ENCODE measurements at places on chromosomes 1 and 21.

- no peak for DNase-seq
These were observed 11.0 kb upstream of the KCNAB2 start for GRCh38 chr1:6034750-6035096.

- no peak for DNase-seq
These were observed 244.3 kb upstream of the NRIP1 start for GRCh38 chr21:15309022-15309590.

DNA sequence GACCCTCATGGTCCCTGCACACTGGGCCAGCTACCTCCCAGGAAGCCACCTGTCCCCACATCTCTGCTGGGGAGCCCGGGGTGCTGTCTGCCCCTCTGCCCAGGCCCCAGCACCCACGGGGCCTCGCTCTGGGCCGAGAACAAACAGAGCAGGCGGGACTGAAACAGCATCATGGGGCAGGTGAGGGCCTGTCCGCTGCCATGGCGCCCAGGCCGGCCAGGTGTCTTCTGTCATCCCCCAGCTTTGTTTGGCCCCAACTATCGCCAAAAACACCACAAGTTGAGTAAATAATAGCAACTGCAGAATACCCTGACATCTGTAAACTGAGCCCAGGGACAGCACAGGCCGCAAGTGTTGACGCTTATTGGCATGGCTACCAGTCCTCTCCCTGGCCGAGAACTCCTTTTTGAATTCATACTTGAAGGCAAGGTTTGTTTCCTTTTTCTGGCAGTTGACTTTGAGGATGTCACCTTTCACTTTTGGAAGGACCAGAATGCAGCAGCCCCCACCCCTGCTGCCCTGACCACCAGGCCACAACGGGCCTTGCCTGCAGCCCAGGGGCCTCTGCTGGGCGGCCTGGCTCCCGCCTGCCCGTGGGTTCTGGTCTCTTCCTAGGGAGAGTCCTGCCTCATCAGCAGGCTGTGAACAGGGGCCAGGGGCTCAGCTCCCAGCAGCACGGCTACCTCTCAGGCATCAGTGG, 152.7 kb downstream of the CASZ1 start:
- DNase-seq = no peak

DNA sequence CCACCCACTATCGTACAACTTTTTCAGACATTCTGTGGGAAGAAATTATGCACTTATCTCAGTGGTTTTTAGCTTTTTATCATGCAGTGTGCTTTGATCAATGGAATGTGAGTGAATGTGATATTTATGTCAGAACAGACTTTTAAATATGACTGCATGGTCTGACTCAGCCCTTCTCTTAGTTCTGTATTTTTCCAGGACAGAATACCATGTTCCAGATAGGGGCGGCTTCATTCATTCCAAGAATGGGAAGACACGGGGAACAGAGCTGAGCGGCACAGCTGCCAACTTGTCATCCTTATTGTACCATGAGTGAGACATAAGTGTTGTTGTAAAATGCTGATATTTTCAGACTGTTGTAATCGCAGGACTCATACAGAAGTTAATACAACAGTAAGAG, 214.6 kb upstream of the NCAM2 start:
- no peak for DNase-seq

DNA sequence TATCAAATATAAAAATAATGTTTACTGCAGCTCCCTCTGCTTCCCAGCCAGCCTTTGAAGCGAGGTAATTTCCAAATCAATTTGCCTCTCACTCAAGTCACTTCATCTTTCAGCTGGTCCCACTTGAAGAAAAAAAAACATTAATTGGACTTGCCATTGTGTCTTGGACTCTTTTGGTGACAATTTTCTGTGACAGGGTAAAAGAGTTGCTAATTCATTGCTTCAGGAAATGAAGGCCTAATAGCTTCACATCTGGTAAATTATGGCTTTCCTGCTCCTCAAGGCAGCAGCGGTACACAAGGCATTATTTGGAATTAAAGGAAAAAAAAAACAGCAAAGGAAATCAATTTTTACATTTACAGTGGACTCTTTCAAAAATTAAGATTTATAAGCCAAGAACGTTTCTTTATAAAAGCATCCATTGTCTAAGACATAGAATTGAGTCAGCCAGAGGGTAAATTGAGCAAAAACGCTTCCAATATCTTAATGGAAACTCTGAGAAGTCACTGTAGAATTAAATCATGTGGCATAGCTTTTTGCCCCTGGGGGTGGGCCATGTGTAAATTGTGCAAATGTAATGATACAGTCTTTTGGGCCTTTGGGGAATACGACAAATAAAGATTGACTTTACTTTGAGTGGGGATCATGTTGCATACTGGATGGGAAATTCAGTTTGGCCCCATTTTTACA, 102.5 kb downstream of the LYPLAL1 start:
- DNase-seq = no peak

DNA sequence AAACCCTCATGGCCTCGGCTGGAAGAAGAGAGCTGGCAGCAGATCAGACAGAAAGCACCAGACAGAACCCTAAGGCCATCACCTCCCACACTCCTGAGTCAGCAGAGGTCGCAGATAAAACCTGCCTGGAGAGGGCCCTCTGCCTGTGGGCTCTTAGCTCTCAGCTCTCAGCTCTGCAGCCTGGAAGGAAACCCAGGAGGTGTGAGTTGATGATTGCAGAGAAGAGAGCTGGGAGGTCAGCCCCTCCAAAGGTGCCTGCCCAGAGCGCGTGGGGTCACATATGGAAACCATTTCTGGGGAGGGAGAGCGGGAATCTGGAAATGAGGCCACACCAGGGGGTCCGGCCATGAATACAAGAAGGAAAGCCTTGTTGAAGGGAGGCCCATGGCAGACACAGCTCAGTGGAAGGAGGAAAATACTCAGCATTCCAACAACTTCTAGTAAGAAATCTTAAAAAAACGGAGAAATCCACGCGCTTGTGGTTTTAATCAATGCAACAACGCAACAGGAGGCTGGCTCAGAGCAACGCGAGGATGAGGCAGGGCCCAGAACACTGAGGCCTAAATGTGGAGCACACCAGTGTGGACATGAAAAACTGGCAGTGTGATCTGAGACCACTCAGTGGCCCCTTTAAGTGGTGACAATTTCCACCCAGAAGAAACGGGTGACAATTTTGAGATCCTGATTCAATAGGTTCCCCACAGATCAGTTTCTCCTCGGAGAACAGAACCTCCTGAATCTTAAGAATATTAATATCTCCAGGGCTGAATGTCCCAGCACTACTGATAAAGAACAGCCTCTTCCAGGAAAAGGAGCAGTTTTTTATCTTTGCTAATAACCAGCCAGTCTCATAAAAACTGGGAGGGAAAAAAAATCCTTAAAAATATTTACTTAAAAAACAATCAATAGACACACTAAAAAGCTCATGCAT, 45.7 kb downstream of the PSMG1 start:
- peak; percentile 10 for DNase-seq

GRCh38 chr1:12457771-12458170, 160.2 kb downstream of the DHRS3 start:
- DNase-seq = no peak

- DNase-seq = peak; percentile 1
These were observed 11.6 kb upstream of the OR2G2 start for GRCh38 chr1:247576514-247576913.

DNA sequence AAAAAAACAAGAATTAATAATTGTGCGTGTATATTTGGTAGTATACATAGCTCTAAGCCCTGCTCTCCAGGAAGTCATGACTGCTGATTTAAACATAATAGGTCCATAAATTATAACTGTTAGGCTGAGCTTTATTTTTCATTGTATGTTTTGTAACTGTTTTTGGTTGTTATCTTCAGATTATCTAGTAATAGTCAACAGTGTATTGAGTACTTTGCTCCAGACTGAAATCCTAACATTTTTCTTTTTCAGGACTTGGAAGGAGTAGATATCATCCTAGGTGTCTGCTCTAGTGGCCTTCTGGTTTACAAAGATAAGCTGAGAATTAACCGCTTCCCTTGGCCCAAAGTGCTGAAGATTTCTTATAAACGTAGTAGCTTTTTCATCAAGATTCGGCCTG, 90.9 kb downstream of the TMEM200B start:
- DNase-seq = no peak

- DNase-seq = no peak
These were observed 51.7 kb downstream of the UBIAD1 start for GRCh38 chr1:11324567-11325165.

- DNase-seq = no peak
These were observed 39.8 kb downstream of the CD53 start for GRCh38 chr1:110912784-110913183.

DNA sequence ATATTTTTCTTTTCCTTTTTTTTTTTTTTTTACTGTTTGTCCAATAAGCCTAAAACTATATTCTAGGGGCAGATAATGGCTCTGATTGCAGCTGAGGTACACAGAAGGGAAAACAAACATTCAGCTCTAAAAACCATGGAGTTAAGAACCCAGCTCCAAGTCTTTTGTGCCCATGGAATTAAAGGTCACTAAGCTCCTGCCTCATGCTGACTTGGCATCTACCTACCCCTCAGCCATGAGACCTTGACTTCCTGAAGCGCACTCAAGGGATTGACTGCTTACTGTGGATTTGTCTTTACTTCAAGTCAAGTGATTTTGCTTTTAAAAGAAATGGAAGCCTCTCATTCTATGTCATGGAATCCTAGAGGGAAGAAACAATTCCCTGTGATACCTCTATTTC, 192.3 kb downstream of the AMY1C start:
- DNase-seq = no peak

DNA sequence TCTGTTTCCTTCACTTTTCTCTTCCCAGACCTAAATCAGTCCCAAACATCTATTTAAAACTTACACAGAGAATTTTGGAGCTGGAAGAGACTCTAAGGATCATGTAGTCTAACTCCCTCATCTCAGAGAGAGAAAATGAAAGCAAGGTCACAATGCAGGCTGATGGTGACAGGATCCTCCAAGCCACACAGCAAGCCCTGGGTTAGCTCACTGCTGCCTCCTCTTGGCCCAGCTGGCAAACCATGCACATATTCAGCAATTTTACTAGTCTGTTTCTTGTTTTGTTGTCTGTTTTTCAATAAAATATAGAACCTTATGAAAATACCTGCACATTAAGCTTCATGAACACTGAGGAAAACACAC, 27.7 kb upstream of the LY9 start:
- peak; percentile 45 for DNase-seq

DNA sequence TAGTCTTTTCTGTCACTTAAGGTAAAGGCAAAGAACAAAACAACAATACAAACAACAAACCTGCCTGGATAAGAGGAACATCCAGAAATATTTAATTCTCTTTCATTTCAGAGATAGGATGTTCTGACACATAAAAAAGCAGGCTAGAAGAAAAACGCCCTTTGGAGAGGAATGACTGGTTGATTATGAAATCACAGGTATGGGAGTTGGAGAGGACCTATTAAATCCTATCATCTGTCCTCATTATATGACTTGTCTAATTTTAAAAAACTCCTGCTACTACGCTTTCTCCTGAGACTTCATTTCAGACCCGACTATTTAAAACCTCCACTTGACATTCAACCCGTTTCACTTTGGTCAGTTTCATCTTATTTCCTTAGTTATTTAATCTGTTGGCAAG, 54.1 kb downstream of the TMPRSS15 start:
- no peak for DNase-seq

GRCh38 chr1:232622981-232623380, 7.0 kb downstream of the SIPA1L2 start:
- no peak for DNase-seq

DNA sequence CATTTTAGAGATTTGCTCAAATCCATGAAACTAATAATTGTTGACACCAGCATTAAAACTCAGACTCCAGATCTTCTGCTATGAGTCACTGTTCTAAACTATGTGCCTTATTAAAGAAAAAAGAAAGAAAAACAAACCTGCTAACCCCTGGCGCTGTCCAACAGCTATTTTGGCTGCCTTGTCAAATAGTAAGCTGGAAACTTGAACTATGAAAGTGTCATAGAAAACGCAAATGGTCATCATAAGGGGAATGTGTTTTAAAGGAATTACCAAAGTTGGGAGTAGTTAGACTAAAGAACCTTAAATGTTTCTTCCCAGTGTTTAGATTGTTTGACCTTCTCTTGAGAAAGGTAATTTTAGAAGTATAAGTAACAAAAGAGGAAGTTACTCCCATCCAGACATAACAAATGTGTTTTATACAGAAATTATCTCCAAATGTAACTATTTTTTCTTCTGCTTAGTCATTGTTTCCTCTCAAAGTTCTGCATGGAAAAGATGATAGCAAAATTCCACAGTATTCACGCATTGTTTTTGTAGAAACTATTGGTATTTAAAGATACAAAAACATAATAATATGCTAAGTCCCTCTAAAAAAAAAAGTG, 272.4 kb downstream of the TPR start:
- DNase-seq = no peak
